ENCODE measurements at places on chromosomes 2 and 18.

- no peak for DNase-seq
These were observed 194.7 kb upstream of the HS6ST1 start for GRCh38 chr2:128513116-128513960.

DNA sequence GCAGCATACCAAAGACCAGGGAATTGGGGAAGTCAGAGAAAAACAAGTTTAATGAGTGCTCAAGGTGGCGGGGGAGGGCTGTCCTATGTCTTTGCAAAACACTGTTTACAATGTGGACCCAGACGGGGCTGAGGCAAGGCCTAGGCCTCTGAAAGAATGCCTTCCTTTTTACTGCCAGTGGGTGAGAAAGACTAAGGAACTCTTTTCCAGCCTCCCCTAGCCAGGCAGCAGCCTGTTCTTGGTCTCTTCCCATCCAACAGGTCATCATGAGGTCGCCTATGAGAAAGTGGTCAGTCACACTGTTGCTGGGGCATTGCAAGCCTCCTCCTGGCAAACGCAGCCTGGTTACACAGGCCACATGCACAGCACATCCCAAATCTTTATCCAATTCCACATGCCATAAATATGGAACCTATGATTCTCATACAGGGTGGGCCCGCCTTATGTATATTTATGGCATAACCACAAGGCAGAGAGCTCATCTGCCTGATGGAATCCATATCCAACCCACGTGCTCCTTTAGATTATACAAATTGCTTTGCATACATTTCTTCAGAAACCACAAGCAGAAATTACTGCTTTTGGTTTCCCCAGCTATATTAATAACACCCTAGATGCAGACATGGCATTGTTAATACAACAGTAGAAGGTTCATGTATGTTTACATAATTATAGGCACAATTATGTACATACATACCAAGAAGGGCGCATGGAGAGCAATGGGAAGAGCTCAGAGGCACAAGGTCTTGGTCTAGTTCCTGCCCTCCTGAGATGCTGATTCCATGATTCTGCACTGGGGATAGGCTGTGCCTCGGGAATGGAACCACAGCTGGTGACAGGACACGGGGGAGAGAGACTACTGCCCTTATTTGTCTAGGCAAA lies 48.6 kb downstream of the NRP2 start:
- DNase-seq = peak; percentile 11

DNA sequence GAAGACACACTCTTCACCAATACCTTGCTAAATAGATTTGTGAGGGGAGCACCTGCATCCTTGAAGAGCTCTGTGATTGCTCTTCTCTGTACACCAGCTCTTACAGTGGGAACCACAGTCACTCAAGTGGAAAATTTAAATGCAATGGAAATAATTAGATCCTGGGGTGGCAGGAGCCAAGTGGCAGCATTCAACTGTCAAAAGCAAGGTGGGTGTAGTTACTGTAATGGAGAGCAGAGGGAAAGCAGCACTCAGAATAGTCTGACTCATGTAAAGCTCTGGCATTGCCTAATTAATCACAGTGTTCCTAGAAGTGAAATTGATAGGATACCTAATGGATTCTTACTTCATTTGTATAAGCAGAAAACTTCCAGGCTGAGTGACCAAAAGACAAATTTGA lies 245.8 kb downstream of the KCNE4 start:
- no peak for DNase-seq

DNA sequence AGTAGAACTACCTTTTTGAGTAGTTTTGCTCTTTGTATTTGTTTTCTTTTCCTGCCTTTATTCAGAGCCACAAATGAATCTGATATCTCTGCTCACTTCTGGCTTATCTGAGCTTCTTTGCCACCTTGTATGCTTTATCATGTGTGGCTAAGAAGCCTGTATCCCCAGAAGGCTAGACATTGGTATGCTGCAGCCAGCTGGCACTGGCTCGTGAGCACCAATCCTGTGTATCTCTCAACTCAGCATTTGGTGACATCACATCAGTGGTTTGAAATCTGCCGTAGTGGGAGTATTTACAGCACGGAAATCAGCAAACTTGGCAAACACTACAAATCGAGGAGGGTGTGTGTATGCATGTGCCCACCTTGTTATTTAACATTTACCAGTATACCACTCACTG lies 183.7 kb upstream of the LHCGR start:
- DNase-seq = no peak

- no peak for DNase-seq
These were observed 184.4 kb downstream of the FHOD3 start for GRCh38 chr18:36481935-36482334.

- DNase-seq = no peak
These were observed 55.1 kb upstream of the ACVR2A start for GRCh38 chr2:147789720-147790119.

GRCh38 chr2:213125646-213126347 lies 25.6 kb downstream of the IKZF2 start:
- no peak for DNase-seq

DNA sequence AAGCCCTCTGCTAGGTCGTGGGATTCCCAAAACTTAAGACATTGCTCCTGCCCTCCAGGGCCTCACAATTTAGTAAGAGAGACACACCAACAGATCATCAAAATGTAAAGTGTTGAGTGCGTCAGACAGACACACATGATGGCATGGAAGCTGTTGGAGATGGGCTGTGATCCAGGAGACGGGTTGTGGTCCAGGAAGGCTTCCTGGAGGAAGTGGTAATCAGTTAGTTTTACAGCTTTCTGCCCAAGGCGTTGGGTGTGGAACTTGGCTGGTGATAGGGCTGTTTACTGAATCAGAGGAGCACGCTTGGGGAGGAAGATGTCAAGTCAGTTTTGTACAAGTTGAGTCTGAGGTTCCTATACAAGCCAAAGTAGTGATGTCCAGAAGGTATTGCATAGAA lies 24.0 kb upstream of the GLI2 start:
- no peak for DNase-seq

GRCh38 chr2:43791035-43791765 lies 17.4 kb downstream of the DYNC2LI1 start:
- DNase-seq = no peak

DNA sequence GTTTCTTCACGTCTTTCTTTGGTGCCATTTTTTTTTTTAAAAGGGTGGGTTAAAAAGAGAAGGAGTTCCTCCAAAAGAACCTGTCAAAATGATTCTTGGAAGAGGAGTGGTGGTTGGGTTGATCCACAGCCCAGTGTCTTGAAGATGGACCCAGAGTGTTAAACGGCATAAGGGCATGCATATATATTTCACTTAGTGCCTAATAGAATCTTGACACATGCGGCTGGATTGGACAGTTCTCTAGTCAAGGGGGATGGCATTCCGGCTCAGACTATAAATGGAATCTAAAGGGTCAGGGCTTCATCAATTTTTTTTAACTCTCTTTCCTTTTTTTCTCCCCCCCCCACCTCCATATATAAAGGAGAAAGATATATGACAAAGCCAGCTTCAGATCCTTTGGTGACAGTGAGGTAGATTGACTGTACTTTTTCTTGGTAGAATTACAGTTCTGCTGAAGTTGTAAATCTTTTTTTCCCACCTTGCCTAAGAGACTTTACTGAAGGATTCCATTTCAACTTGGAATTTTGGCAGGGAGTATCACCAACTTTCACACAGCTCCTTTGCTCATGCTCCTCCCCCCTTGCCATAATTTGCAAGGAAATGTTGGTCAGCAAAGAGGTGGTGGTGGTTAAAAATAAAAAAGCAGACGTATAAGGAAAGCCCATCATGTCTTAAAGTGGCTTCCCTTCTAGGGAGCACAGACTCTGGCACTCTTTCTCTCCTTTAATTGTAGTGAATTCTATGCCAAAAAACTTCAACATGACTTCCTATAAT lies at the start of gene MYL1:
MYL1 (minus strand) TSS at position 160 of the 774 bp plus-strand sequence; CDS start at position 28, 132 bp downstream.
- DNase-seq = no peak

- DNase-seq = no peak
These were observed 37.4 kb upstream of the ALPP start for GRCh38 chr2:232341061-232341738.

DNA sequence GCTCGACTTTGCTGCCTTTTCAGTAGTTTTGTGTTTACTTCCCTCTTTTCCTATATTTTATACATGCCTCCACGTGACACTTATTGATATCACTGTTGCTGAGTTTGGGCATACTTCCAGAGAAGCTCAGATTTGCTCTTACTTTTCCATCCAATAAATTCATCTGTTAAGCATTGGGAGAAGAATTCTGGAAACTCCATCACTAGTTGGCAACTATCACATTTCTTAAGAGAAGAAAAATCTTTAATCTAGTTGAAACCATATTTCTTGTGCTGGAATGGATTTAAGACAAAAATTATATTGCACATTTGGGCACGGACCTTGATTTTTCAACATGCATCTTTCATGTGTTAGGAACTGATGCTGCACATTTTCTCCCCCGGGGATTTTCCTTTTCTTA lies 52.6 kb upstream of the CPO start:
- DNase-seq = no peak

GRCh38 chr2:177175917-177176668 lies 36.5 kb upstream of the HNRNPA3 start:
- DNase-seq = no peak

- no peak for DNase-seq
These were observed 14.2 kb downstream of the UBXN2A start for GRCh38 chr2:23954325-23955014.

DNA sequence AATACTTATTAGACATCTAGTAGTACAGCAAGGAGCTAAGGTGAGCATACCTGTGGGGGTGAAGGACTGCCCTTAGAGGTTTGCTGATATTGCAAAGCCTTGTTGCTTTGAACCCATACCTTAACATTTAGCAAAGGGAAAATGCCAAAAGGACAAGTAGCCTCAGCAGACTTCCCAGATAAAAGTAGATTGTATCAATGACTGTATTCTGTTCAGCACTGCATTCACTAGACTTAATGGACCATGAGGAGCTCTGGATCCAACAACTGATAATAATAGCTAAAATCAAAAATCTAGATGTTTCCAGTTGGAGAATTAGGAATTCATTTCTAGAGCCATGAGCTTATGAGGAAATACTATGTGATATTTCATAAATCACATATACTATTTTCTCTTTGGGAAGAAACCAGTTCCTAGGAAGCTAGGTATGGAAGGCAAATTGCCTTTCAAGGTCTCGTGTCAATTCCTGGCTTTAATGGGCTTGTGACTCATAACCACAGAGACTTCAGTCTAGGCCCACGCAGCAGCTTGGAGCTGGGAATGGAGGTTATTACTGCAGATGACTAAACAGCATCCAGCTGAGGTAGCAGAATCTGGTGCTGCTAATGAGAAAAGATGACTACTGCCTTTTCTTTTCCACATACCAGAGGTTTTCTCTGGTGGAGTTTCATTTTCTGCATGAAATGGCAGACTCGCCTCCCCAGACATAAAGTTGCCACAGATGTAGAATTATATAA lies 191.2 kb upstream of the NABP1 start:
- peak; percentile 77 for DNase-seq

DNA sequence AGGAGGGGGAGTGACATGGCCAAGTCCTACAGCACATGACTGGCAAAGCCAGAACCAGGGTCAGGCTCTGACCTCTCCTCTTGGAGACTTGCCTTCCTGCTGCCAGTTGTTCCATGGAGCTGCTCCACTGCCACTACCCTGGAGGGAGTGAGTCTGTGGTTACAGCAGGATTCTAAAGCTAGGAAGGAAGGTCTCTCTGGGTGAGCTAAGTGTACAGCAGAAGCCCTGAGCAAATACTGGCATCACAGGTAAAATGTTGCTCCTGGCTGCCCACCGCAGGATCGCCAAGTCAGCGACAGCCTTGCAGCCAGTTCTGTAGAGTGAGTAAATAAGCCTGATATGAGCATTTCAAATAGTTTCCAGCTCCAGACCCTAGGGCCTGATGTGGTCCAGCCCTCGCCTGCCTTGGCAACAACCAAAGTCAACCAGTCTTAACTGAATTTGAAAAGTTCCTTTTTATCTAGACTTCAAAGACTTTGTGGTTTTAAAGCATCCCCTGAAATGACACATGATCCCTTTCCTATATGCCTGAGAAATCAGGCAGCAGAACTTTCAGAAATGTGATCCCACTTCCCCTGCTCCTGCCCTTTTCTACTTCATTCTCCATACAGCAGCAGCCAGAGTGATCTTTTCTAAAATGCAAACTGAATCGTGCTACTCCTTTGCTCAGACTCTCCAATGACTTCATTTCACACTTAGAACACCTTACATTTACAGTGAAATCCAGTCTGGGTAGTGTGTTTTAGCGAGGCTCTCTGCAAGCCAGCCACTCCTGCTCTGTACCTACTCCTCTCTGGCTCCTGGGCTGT lies 114.3 kb downstream of the MGAT5 start:
- no peak for DNase-seq

DNA sequence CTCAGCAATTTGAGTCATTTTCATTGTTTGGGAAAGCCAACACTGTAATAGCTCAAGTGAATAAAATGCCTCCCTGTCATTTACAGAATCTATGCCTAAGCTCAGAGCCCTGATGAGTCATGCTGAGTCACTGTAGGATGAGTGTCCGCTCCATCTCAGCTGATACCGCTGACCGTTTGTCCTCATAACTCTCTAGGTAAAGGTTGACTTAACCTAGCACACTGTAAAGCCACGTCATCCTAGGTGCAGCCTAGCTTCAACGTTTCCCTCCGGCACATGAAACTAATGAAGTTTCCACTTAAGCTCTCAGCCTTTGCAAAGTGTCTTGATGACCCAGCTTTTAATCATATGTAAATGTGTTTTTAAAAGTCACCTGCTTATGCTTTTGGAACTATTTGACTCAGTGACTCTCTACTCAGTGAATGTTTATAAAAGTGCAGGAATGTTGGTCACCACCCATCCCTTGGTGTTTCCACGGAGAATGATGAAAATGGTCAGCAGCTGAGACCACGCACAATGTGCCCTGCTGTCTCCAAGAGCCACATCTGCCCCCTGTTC lies 154.0 kb downstream of the PMAIP1 start:
- peak; percentile 96 for DNase-seq

DNA sequence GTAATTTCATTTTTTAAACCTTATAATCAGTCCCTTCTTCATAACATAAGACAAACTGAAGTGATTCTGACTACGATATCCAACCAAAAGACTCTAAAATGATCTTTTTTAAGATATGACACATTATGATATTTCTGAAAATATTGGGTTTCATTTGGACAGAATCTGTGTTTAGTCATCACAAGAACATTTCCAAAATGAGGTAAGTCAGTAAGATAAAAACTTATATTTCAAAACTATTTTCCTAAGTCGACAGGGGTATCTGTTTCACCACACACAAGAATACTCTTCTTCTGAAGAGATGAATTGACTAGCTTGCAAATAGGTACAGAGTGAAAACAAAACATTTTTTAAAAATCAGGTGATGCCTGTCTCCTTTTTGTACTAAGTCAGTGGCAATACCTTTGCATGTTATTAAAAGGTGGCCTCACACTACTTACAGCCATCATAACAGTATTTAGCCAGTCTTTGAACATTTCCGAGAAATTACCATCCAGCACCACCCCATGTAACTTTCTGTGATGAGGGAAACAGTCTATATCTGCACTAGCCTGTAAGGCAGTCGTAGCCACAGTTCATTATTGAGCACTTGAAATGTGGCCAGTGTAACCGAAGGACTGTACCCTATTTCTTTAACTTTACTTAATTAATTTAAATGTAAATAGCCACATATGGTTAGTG lies 13.5 kb downstream of the STK39 start:
- DNase-seq = no peak

- DNase-seq = no peak
These were observed 1361.6 kb upstream of the CHAC2 start for GRCh38 chr2:52405980-52406379.

Data from SJSA1 (cell line).